ENCODE measurements at places on chromosomes 1 and 21. TPM values are rescaled to one million over a fixed set of nuclear protein-coding genes. Genes with fewer than 3 reads are reported as not detected.

Gene ZMPSTE24
- total RNA-seq: 79.9 TPM

Gene BNIPL
- not detected for total RNA-seq

Gene LIN28A
- not detected for total RNA-seq

DNA sequence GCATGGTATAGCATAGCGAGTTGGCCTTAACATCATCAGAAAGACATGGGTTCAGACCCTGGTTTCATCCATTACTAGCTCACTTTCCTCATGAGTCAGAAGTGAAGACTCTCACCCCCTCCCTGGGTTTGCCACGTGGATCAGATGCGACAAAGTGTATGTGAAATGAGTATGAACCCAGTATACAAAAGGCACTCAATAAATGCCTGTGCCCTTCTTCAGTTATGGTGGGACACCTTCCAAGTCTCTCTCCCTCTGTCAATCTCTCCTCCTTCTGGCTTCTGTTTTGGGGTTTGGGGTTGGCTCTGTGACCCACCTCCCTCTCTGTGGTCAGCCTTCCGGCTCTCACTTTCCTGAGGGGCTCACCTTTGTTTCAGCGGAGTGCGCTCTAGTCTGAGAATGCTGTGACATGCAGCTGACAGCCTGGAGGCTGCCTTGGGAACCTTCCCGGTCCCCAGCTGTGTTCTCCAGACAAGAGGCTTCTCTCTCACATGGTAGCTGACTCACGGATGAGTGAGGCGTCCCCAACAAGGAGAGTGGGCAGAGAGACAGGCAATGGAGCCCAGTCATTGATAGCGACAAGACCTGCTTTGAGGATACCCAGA, 155.0 kb upstream of the EDN2 start:
- no peaks in the 10 kb centered on the region for H3K27me3 ChIP-seq
- H3K27ac ChIP-seq: peak overlapping the region; percentile 87
- peak; percentile 94 for DNase-seq
- H3K4me3 ChIP-seq: peak overlapping the region; percentile 27

GRCh38 chr21:39667353-39667891, 54.7 kb downstream of the B3GALT5 start:
- H3K27me3 ChIP-seq: no peaks in the 10 kb centered on the region
- DNase-seq: no peak
- no peaks in the 10 kb centered on the region for H3K4me1 ChIP-seq
- no peak overlapping the region for H3K4me3 ChIP-seq
- H3K36me3 ChIP-seq: no peaks in the 10 kb centered on the region

DNA sequence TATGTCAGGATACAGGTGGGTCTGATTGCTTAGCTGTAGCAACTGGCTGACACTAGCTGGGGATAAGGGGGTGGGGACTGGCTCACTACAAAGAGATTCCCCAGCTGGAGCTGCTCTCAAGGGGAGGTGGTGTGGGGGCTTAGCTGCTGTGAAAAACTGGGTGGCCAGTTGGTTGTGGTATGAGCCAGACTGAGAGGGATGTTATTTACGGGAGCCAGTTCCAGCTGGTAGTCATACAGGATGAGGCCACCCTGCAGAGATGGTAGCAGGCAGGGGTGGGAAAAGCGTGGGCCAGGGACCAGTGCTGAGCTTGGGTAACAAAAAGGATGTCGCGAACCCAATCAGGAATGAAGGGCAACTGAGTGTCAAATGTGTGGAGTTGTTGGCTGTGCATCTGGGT, 204.0 kb upstream of the C21orf91 start:
- H3K36me3 ChIP-seq: no peaks in the 10 kb centered on the region
- no peak for DNase-seq
- no peak overlapping the region for H3K4me3 ChIP-seq
- H3K4me1 ChIP-seq: no peaks in the 10 kb centered on the region
- H3K27ac ChIP-seq: no peak overlapping the region
- no peaks in the 10 kb centered on the region for H3K27me3 ChIP-seq

DNA sequence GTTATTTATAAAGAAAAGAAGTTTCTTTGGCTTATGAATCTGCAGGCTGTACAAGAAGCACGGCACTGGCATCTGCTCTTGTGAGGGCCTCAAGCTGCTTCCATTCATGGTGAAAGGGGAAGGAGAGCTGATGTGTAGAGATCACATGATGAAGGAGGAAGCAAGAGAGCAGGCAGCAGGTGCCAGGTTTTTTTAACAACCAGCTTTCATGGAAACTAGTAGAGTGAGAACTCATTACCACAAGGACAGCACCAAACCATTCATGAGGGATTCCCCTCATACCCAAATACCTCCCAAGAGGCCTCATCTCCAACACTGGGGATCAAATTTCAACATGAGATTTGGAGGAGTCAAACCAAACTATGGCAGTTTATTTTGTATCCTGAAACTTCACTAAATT, 85.8 kb upstream of the CAMK1G start:
- no peaks in the 10 kb centered on the region for H3K36me3 ChIP-seq
- H3K4me3 ChIP-seq: no peak overlapping the region
- H3K27me3 ChIP-seq: no peaks in the 10 kb centered on the region

- H3K27me3 ChIP-seq: peaks cover 52% of the 10 kb centered on the region
- no peaks in the 10 kb centered on the region for H3K36me3 ChIP-seq
- no peak for DNase-seq
- H3K4me1 ChIP-seq: no peaks in the 10 kb centered on the region
- no peak overlapping the region for H3K27ac ChIP-seq
Measured at GRCh38 chr1:202221911-202222909, 28.6 kb downstream of the LGR6 start.

DNA sequence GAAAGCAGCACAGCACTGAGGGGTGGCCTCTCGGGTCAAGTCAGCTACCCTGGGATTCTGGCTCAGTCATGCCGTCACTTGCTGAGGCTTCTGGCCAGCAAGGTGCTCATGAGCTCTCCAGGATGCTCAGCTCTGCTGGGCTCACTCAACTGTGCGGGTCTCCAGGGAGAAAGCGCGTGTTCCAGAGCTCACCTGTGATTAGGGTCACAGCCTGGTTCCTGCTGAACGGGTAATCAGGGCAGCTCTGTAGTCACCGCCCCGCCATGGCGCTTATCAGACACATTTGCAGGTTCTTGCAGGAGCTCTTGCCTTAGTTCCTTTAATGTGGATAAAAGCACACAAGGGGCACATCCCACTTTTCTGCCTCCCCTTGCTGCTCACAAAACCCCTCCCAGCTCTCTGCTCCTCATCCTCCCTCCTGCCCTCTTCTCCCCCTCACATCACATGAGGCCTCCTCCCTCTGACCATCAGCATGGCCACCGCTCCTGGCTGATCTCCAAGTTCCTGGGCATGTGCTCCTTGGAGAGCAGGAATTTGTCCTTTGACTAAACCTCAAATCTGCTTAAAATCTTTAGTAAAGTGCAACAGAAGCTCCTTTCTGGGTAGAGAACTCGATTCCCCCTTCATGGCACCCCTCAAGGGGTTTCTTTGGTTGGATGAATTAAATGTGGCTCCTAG, 2.0 kb downstream of the PCP4 start:
- H3K27me3 ChIP-seq: no peaks in the 10 kb centered on the region
- no peaks in the 10 kb centered on the region for H3K4me1 ChIP-seq
- no peak overlapping the region for H3K4me3 ChIP-seq

DNA sequence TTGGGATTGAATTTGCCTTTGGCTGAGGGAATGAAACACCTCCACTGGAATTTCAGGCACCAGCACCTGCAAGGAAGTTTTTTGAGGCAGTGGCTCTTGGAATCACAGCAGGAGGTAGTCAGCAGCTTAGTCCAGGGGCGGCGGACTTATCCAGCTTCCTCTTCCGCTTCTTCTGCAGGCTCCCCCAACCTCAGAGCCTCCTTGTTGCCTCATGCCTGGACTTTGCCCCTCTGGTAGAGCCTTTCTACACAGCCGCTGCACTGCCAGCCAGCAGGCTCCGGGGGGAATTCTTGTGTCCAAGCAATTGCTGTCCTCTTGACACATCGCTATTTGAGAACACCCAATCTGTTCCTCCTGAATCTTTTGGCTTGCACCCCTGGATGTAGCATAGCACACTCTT, 4.4 kb upstream of the RHEX start:
- no peaks in the 10 kb centered on the region for H3K4me1 ChIP-seq
- H3K4me3 ChIP-seq: no peak overlapping the region
- peaks cover 27% of the 10 kb centered on the region for H3K27me3 ChIP-seq
- no peak overlapping the region for H3K27ac ChIP-seq

DNA sequence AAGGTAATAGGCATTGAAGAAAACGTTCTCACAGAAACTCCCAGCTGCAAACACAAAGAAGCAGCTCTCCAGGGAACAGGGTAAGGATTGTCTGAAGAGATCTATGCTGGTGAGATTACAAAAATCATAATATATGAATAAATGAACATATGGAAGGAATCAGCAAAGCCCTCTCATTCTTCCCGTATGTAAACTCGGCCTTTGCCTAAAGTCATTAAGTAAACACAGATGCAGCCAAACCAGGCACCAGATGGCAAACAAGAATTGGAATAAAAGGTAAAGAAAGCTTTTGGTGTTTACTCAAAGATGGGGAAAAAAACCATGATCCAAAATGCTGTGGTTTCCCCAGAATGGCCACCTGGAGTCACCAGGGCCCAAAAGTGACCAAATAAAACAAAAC, 76.6 kb upstream of the HOOK1 start:
- peaks cover 24% of the 10 kb centered on the region for H3K4me1 ChIP-seq
- H3K27me3 ChIP-seq: no peaks in the 10 kb centered on the region
- H3K27ac ChIP-seq: no peak overlapping the region

- peaks cover 13% of the 10 kb centered on the region for H3K36me3 ChIP-seq
- H3K27ac ChIP-seq: peak overlapping the region; percentile 93
- peak; percentile 93 for DNase-seq
- no peak overlapping the region for H3K4me3 ChIP-seq
- H3K27me3 ChIP-seq: no peaks in the 10 kb centered on the region
Measured at GRCh38 chr1:201769966-201770365, 59.0 kb upstream of the IPO9 start.

DNA sequence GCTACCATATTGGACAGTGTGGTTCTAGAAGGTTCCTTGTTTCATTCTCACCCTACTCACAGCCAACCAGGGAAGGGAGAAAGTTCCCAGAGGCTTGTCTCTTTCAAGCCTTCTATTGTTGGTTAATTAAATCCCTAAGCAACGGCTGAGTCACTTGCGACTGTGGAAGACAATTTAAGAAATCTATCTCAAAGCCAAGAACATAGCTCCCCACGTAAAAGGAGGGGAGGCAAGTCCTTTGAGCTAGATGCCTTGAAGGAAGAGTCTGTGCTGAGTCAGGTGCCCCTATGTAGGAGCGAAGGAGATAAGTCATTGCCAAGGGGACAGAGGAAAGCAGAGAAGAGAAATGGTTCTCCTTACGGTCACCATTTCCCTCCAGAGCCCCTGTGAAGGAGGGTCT, 79.4 kb upstream of the PPP2R5A start:
- H3K27ac ChIP-seq: no peak overlapping the region
- H3K4me1 ChIP-seq: no peaks in the 10 kb centered on the region
- H3K36me3 ChIP-seq: no peaks in the 10 kb centered on the region
- DNase-seq: peak; percentile 51
- no peak overlapping the region for H3K4me3 ChIP-seq

GRCh38 chr1:93822730-93823425, 56.1 kb downstream of the DNTTIP2 start:
- H3K4me3 ChIP-seq: no peak overlapping the region
- peaks cover 18% of the 10 kb centered on the region for H3K4me1 ChIP-seq
- no peaks in the 10 kb centered on the region for H3K27me3 ChIP-seq
- no peaks in the 10 kb centered on the region for H3K36me3 ChIP-seq
